NCI-H1694 (cell line): ENCODE measurements at places on chromosomes 5 and 9.

DNA sequence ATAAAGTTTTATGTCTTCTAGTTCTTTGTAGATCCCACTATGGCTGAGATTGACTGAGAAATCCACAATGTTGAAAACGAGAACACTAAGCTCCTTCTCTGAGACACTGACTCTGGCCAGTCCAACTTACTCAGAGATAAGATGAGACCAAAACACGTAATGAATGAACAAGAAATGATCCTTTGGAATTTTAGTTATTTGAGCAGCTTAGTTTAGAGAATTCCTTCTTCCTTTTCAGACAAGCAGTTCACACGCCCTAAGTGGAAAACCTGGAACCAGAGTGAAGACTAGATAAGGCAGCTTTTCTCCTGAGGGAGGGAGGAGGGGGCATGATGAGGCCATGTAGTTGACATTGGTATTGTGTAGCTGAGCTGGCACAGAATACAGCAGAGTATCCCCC lies 139.6 kb downstream of the GABRB2 start:
- no peak for DNase-seq

DNA sequence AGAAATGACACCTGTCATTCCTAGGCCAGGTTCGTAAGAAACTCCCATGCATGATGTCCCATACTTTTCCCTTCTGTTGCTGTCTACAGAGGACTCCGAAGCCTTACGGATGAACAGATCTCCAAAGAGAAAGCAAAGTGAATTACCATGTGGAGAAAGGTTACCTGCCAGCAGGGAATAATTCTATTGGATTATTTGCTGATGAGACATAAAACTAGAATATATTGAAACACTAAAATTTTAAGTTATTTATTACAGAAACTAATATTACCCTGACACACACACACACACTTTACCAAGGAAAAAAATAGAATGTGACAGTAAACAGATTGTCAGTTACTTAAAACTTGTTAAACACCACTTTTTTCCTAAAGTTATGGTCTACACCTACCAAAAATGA lies 452.7 kb upstream of the DAB2 start:
- DNase-seq, result no peak

GRCh38 chr5:139383275-139383992 lies at the start of gene SLC23A1:
Gene SLC23A1, minus strand, starts transcription at chr5:139383297. Its CDS starts 44 bp downstream, at chr5:139383253.
- no peak for DNase-seq

DNA sequence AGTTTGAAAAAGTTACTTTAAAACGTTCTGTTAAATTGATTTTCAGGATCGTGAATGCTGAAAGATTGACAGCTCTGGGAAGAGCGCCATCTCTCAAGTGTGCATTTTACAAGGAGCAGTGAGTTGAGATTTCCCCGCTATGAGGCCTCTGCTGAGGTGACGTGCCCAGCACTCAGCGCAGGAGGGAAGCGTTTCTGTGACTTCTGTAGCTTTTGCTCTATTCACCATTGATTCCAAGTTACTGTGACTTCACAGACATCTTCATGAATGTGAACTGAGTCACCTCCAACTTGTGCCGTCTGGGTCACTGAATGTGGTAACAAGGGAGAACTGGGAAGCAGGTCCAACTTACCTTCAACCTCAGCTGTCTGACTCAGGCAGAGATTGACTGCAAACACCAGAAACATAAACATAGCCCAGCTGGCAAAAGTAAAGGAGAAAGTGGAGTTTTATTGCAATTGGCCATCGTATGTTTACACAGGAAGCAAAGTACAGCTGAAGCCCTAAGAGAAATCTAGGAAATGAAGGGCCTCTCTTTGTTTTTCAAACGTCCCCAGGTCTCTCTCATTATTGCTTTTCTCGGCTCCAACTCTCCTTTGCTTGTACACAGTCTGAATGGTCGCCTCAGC lies 428.8 kb upstream of the CLINT1 start:
- no peak for DNase-seq

DNA sequence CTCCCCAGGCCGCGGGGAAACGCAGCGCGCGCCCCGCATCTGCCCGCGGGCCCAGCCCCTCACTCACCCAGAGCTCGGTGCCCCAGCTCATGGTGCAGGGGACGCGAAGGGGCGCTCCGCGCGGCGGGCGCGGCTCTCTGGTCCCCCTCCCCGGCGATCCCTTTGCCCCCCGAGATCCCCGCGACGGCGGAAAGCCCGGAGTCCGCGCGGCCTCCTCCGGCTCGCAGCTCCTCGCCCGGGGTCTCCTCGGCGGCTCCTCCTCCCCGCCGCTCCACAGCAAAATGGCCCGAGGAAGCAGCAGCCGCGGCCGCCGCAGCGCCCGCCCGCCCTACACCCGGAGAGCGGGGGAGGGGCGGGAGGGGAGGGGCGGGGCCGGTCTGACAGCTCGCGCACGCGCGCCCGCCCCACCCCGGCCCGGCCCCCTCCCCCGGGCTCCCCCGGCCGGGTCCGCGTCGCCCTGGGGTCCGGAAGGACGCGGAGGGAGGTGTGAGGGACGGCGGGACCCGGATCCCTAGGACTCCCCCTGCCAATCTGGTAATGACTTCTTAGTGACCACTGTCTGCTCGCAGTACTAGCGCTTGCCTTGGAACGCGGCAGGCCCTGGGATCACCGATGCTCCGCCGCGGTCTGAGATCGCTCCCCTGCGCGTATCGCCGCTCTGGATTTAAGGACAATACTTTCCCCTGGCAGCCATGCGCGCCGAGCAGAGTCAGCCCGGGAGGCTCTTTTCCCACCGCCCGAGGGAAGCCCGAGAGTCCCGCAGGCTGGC lies at the start of gene FNBP1:
Gene FNBP1, minus strand, starts transcription at position 305 of the 769 bp plus-strand sequence. Its CDS starts 214 bp downstream, at position 91.
- DNase-seq, result peak; percentile 25

DNA sequence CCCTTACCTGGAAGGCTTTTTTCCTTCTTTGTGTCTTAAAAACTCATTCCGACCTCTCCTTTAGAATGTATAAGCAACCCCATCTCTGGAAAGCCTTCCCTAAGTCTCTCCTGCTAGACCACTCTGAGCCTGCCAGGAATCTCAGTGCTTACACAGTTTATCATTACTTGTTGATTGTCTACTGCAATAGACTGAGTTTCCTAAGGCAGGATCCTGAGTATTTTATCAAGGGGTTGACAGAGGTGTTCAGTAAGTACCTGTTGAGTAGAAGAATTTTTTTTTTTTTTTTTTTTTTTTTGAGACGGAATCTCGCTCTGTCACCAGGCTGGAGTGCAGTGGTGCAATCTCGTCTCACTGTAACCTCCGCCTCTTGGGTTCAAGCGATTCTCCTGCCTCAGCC lies 2.6 kb upstream of the TJP2 start:
- DNase-seq, result no peak

- no peak for DNase-seq
Measured at GRCh38 chr9:69922646-69923045, 102.0 kb downstream of the CFAP95 start.

DNA sequence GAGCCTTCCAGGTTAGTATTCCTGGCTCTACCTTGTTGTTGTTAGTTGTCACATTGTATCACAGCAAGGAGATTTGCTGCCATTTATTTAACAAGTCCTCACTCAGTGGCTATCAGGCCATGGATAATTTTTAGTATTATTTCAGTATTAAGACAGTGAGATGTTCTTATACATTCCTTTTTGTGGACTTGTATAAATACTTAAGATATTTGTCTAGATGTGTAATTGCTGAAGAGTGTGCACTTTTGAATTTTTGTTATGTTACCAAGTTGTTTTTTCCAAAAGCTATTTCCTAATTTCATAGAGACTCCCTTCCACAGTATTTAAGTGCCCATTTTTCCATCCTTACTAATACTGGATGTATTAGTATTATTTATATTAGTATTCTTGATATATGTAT lies 22.0 kb downstream of the SLC36A1 start:
- no peak for DNase-seq

DNA sequence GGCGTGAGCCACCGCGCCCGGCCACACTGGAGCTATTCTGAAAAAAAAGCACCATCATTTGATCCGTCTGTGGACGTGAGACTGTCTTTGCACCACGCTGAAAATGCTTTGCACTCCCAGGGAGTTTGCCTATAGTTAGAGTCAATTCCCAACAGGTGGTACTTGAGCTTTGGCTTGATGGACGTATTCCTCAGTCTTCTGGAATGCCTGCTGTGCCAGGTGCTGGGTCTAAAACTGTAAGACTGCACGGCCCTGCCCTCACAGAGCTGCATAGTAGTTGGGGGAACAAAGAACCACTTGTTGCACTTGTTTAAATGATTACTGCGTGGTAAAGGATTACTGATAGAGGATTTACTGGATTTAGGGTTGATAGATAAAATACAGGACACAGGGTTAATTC lies 3.4 kb upstream of the CCNO start:
- DNase-seq, result no peak

- no peak for DNase-seq
Measured at GRCh38 chr5:21007781-21008180, 1019.8 kb upstream of the CDH18 start.

GRCh38 chr9:126673689-126674364 lies 60.1 kb downstream of the LMX1B start:
- DNase-seq, result no peak

DNA sequence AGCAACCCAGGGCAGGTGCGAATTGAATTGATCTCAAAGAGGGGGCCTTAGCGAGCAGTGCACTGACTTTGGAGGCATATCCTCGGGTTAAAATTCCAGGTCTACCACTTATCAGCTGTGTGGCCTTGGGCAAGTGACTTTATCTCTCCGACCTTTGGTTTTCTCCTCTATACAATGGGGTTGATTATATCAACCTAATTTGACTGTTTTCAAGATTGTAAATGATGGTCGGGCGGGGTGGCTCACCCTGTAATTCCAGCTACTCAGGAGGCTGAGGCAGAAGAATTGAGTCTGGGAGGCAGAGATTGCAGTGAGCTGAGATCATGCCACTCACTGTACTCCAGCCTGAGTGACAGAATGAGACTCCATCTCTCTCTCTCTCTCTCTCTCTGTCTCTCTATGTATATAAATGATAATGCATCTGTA lies 18.7 kb downstream of the SPRY4 start:
- DNase-seq, result no peak

GRCh38 chr5:146111409-146111808 lies 6.0 kb upstream of the PLAC8L1 start:
- DNase-seq, result no peak

DNA sequence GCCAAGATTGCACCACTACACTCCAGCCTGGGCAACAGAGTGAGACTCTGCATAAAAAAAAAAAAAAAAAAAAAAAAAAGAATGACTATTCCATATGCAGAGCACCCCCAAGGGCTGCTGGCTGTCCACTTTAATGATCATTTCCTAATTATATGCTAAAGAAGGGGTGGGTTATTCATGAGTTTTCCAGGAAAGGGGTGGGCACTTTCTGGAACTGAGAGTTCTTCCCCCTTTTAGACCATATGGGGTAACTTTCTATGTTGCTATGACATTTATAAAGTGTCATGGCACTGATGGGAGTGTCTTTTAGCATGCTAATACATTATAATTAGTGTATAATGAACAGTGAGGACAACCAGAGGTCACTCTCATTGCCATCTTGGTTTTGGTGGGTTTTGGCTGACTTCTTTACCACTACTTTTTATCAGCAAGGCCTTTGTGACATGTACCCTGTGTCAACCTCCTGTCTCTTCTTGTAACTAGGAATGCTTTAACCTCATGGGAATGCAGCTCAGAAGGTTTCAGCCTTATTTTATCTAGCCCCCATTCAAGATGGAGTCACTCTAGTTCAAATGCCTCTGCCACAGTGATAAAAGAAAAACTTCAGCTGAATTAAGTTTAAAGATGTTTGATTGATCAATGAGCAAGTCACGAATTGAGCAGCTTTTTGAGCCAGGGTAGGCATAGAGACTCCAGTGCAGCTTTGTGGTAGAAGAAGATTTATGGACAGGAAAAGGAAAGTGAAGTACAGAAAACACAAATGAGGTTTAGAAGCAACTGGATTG lies 7.1 kb upstream of the NANS start:
- DNase-seq, result no peak

- DNase-seq, result peak; percentile 55
Measured at GRCh38 chr5:45038366-45038987, 229.7 kb downstream of the MRPS30 start.

GRCh38 chr5:179858241-179858585 lies 404 bp downstream of the MRNIP start:
- DNase-seq, result no peak

- no peak for DNase-seq
Measured at GRCh38 chr9:27377147-27377807, 80.3 kb upstream of the EQTN start.

DNA sequence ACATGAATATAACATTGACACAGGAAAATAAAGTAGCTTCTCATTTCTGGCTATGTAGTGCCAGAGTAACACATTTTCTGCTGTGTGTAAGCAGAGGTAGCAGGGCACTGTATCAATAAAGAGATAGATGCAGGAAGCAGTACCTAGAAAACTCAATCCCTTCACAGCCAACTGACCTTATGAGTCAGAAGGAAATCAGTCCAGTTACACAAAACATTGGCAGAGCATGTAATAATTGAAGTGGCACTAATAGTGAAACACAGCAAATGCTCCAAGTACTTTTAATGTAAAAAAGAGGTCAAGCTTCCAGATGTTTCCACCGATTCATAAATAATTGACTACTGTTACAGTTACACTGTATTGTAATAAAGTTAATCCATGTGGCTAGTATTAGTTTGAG lies 706.6 kb downstream of the EFNA5 start:
- no peak for DNase-seq

DNA sequence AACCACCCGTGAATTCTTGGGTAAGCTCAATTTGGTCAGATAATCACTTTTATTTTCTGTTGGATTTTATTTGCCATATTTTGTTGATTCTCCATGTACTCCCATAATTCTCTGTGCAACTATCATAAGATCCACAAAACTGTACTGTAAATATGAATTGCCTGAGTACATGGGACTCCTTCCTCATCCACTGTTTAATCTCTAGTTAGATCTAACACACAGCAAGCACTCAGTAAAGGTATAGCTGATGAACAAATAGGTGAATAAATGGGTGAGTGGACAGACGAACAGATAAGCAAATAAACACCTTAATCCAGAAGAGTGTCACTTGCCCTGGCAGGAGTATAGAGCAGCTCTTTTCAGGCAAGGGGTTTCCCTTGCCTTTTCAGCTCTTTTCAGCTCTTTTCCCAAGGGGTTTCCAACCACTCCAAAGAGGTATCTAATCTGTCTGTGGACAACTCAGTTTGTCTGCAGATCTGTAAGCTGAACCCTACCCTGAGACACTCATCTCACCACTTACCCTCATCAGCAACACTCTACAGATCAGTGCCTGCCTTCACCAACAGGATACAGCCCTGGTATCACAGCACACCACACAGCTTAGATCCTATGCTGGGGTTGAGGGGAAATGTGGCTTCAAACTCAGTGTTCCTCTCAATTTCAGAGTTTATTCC lies 51.2 kb downstream of the SIL1 start:
- no peak for DNase-seq

DNA sequence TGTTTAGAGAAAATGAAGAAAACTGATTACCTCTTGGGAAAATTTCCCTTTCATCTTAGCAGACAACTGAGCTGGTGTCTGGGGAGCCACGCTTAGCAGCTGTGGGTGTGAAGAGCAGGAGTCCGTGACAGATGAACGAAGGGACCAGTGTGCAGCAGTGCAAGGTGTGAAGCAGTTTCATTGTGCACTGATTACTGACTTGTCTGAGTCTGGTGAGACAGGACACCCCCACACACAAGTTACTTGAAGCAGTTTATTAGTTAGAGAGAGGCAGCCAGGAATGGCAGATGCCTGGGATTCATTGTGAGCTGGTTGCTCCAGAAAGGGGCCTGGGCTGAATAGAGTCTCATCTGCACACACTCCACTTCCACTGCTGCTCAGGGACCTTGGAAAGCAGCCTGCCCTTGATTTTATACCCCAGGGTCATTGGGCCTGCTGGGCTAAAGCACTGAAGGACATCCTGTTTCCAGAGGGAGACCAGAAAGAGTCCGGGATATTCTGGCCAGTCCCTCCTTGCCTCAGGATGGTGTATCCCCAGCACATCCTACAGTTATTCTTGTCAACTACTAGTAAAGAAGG lies 47.4 kb downstream of the FBXL7 start:
- no peak for DNase-seq
